Midbrain (tissue), 1 donor: ENCODE measurements at places on chromosomes 7 and 10.

DNA sequence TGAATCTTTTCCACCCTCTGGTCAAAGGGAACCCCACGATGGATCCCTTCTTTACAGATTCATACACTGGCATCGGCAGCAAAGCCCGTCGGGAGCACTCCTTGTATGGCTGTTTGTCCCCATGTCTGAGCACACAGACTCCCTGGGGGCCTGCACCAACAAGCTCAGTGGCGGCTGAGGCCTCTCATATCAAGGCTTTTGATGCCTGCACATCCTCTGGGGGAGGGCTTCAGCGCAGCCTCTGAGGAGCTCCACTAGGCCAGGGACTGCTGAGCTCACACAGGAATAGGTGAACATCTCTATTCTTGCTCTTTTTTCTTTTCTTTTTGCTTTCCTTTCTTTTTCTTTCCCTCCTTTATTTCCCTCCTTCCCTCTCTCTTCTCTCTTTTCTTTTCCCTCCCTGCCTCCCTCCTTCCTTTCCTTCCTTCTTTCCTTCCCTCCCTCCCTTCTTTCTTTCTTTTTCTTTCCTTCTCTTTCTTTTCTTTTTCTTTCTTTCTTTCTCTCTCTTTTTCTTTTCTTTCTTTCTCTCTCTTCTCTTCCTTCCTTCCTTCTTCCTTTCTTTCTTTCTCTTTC, 174.6 kb downstream of the CCDC3 start:
- DNase-seq: no peak

DNA sequence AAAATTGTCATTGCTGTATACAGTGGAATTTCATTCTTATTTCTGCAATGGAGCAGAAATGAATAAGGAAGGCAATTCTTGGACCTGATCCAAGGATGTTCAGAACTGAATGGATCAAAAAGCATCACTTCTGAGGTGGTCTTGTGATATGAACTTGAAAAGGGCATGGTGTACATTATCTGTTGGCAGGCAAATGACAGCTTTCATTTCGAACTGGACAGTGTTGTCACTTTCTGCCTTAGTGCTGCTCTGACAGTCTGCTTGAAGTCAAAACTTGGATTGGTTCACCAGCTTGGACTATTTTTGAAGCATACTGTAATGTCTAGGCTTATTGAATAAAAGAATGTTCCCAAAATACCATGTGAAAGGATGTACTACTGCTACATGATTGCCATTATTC, 52.0 kb downstream of the VCL start:
- no peak for DNase-seq

GRCh38 chr7:2042650-2043049, 190.1 kb downstream of the MAD1L1 start:
- no peak for DNase-seq

- no peak for DNase-seq
Observed at GRCh38 chr7:158649279-158649678, 55.3 kb downstream of the NCAPG2 start.

DNA sequence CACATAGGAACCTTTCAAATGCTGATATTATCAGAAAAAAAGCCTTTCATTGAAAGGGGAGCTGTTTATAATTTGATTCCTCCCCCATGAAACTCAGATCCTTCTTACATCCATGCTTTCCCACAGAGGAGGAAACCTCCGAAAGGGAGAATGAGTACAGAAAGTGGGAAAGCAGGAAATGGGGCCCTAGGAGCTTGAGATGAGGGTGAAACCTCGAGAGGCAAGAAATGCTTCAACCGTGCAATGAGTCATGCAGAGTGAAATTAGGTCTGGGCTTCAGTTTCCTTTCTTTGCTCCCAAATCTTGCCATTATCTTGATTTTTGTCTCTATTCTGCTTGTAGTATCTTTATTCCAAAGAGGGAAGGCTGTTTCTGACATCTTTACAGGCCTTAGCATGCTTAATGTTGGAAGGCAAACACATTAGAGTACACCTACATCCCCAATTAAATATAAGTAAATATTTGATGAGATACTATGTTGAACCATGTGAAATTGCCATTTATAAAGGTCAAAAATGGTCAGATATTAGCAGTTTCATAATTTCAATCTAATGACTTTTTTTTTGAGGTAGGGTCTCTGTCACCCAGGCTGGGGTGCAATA, 79.1 kb downstream of the NAMPT start:
- no peak for DNase-seq
